ENCODE measurements at places on chromosomes 5 and 9.

- no peak for DNase-seq
These were observed 65.0 kb downstream of the IRX1 start for GRCh38 chr5:3660630-3661029.

- no peak for DNase-seq
These were observed 162.0 kb downstream of the DOCK2 start for GRCh38 chr5:169798906-169799660.

- no peak for DNase-seq
These were observed 3.5 kb downstream of the USP20 start for GRCh38 chr9:129838707-129839259.

DNA sequence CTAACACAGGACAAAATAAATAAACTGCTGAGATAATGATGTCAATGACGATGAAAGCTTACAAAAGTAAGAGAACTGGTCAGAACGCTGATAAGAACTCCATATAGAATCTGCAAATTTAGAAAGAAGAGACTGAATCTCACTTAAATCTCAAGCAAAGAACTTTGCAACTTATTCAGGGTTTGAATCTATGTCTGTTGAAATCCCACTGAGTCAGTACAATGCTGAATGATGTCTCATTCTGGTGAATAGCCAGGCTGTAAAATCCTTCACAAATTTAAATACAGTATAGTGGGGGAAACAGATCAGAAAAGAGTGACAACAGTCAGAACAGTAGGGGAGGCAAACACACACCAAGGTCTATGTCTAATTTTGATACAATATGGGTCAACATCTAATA lies 38.9 kb upstream of the NR3C1 start:
- no peak for DNase-seq

DNA sequence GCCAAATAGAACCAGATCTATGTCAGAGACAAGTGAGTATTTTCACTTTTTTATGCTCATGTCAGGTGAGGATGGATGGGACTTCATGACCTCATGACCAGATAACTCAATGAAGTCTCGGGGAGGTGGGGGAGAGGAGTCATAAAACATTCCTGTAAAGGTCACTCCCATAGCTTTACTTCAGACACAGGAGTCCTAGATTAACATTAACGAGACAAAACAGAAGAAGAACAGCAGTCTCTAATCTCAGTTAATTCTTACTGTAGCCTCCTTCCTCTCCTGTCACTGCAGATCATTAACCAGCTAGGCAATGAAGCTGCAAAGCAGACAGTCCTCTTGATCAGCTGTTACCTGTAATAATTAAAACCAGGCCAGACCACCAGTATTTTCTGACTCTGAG lies 11.2 kb downstream of the CRHBP start:
- DNase-seq = no peak

- no peak for DNase-seq
These were observed 36.5 kb downstream of the CFAP95 start for GRCh38 chr9:69857131-69857530.

DNA sequence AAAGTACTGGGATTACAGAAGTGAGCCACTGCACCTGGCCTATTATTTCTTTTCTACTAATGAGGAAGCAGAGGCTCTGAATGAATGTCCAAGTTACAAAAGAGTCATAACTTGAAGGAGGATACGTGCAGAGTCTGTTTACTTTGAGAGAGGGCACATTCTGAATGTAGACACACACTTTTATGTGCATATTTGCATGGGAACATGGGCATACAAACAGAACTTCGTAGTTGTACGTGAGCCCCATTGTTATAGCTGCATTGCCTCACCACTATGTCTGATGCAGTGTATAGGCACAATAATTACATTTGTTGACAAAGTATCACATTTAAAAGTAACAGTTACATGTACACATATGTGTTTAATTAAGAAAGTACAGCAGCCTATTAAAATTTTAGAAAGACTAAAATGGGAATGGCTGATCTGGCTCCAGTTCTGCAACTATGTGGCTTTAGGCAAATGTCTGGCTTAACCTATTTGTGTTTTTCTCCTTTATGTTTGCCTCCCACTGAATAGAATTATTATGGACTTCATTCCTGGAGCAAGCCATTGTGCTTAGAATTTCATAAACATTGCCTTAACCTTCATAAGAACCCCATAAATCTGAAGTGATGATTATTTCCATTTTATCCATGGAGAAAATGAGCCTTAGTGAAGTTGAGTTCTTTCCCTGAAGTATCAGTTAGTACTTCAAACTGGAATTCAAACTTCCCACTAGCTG lies 3.0 kb upstream of the DPYSL3 start:
- DNase-seq = no peak

- no peak for DNase-seq
These were observed 734.5 kb upstream of the NUDT12 start for GRCh38 chr5:104297076-104297475.

DNA sequence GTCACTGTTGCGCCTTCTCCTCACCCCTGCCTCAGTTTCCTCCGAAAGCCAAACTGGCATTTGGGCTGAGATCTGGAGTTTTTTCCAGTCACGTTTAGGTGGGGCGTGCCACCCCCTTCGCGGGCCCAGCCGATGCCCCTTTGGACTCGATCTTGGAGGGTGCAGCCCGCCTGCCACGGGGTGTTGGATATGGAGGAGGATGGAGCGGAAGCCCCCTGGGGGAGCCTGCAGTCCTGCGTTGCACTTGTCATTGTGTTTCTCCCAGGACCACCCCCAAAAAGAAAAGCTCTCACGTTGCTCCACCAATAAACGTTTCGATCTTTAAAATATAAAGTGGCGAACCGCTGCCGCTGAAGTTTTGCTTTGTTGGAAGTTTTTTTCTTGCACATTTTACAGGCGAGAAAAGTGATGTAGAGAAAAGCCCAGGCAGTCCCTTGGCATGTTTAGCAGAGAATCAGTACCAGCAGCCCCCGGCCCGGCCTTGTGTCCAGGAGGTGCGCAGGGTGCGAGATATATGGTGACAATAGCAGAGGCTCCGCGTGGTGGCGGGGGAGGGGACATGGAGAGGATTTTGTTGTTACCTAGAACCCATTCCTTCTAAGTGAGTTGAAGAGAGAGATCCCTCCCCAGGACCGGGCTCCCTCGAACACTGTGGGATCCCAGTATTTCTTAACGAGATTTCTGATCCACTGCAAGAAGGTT lies 681 bp downstream of the F2R start:
- peak; percentile 62 for DNase-seq

- no peak for DNase-seq
These were observed 2.3 kb downstream of the PTGS1 start for GRCh38 chr9:122372856-122373845.

DNA sequence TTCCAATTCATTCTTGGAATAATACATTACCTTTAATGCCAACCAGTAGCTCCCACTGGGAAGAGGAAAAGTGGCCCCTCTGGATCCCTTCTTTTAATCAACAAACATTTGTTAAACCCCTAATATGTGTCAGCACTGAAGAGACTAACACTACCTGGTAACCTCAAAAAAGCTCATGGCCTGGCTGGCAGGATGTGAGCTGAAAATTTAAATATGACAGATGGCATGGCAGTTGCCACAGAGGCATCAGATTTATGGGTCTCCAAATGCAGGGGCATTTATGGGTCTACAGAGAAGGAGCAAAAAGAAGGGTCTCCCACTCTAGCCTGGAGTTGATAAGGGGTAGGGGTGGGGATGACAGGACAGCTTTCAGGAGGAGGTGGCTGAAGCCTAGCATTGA lies 12.5 kb downstream of the DNAH5 start:
- DNase-seq = no peak

- no peak for DNase-seq
These were observed 33.0 kb downstream of the SNX30 start for GRCh38 chr9:112783551-112783954.

- no peak for DNase-seq
These were observed 157.5 kb upstream of the MAP1B start for GRCh38 chr5:71949772-71950171.

DNA sequence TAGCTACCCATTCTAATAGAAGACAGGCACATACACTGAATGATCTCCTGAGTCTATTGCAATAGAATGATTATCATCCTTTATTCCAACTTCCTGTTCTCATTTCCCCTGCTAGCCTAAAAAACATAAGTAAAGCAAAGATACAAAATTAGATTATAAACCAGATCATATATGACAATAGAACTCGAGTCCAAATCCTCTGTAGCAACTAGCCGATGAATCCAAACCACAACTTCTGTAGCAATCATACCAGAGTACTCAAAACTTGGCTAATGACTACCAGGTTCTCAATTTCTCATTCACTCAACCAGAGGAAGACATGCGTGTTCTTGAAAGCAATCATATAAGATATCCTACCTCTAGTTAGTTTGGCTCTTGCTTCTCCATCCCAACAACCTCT lies 622.1 kb downstream of the PSAT1 start:
- DNase-seq = no peak

- DNase-seq = no peak
These were observed 17.7 kb downstream of the BRD8 start for GRCh38 chr5:138160706-138161105.

DNA sequence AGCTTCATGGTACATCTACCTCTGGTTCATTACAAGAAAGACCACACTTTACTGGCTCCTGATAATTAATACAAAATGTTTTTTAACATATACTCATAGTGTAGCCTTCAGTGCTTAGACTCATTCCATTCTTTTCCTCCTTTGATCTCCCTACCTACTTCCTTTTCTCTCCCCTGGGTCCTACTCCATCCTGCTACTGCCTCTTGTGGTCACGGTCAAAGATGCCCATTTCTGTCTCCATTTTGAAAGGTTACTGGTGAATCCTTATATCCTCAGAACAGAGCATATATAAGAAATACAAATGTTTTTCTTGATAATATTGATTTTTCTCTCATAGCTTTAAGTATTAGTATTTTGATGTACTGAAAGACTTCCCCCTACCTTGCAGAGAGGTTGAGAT lies 375.9 kb downstream of the ARRDC3 start:
- DNase-seq = no peak

DNA sequence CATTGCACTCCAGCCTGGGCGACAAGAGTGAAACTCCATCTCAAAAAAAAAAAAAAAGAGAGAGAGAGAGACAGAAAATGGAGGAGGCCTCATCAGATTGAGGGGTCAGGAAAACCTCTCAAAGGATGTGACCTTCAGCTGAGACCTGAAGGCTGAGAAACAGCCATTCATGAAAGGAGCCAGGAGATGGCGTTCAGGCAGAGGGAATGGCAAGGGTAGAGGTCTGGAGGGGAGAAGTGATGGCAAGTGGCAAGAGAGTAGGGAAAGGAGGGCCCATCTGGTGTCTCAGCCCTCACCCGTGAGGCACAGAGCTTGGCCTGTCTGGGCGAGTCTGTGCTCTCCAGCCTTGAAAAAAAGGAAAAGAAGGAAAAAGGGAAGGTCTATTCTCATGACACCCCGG lies 17.0 kb downstream of the CAMK2A start:
- no peak for DNase-seq

DNA sequence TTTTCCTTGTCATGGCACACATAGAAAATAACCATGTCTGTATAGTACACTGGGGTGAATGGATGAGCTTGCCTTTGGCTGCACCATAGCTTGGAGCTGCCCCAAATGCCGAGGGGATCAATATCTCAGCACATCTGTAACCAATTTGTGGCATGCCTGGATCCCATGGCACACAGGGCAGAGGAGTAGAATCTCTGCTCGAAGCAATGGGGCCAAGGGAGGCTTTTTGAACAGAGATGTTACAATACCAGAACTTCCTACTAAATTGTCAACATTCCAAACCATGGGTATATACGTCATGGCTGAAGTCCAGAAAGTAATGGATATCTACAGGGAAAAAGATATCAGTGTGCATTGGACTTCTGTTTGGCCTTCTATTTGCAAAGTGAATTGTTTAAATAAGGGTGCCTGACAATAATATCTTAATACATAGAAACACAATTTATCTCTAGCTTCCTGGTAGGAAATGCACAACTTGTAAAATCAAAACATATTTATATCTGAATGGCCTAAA lies 39.0 kb downstream of the ESM1 start:
- DNase-seq = no peak

GRCh38 chr5:54959673-54960418 lies 25.5 kb downstream of the ESM1 start:
- no peak for DNase-seq

- DNase-seq = no peak
These were observed 50.7 kb upstream of the CHSY3 start for GRCh38 chr5:129853588-129853987.

DNA sequence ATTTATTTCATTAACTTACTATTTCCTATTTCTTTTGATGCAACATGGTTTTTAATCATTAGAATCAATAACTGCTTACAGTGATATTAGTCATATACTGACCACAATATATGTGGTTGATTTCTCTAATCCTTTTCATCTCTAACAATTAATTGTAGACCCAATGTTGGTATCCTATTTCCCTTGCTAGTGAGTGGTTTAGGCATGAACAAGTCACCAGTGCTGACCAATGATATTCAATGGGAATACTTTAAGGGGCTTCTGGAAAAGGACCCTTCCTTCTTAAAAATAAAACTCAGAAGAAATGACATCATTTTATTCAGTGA lies 672.4 kb upstream of the GRAMD2B start:
- DNase-seq = no peak

DNA sequence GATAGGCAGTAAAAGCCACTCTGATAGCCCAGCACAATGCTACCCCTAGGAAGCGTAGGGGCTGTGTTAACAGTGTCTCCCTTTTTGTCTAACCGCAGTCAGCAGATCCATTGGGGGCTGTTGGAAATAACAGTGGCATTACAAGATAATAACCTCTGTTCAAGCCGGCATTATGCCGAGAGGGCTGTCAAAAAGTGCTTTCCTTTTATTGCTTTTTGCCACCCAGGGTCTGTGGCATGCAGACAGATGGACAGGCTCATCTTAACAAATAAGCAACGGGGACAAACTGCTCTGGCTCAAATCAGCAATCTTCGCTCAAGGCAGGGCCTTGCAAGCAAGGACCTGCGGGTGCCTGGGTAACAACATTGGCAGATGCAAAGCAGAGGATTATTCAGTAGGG lies 123.3 kb downstream of the TLR4 start:
- DNase-seq = no peak

DNA sequence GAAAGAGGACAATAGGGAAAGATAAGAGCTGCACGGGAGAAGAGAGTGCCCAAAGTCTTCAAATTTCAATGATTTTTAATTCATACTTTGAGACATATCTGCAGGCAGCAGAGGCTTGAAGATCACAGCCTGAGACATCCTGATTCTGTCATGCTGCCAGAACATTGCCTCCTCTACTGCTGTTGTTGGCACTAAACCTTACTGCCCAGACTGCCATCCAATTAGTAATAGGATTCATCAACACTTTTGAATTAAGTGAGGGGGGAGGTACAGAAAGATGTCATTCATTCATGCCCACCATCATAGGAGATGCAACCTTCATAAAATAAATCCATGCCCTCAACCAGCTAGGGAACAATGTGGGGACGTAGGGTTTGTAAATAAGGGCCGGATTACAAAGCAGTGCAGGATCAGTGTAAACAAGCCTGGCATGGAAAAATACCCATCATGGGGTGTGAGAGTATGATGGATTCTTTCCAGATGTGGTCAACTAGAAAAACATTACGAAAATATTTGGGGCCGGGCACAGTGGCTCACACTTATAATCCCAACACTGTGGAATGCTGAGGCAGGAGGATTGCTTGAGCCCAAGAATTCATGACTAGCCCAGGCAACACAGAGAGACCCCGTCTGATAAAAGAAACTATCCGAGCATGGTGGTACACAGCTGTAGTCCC lies 122.1 kb upstream of the DAPK1 start:
- DNase-seq = no peak

All from activated CD8-positive, alpha-beta memory T cell treated with anti-CD3 and anti-CD28 coated beads for 24 hours (primary cell).